ENCODE measurements at places on chromosomes 12 and 14.

- no peak for DNase-seq
Observed at GRCh38 chr14:91159182-91159581, 45.3 kb downstream of the DGLUCY start.

DNA sequence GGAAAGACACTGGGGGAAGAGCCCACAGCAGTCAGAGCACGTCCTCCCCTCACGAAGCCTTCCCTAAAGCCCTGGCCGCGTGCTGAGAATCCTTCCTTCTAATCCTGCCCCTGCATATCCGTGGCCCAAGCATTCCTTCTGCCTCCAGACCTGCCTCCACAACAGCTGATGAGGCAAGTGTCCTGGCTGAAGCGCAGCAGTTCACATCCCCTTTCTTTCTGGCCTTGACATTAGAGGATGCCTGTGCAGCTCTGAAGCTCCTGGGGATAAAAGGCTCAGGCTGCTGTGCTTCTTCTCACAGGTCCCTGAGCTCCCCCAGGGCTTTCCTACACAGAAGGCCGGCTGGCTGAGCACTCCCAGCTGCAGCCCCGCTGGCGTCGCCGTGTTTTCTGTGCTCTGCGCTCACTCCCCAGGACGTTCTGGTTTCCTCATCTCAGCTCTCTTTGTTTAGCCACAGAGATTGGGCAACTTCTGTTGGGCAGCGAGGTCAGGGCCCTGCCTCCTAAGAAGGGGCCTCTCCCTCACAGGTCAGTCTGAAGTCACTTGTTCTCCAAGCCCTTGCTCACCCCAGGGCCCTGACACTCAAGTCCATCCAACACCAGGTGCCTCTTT is 45.8 kb downstream of the NINJ2 start:
- peak; percentile 30 for DNase-seq

- peak; percentile 85 for DNase-seq
Observed at GRCh38 chr14:51006781-51007211, 62.5 kb upstream of the PYGL start.

- DNase-seq, result peak; percentile 96
Observed at GRCh38 chr14:58427281-58428117, at the start of the genes KIAA0586 and TIMM9. Gene KIAA0586, plus strand, starts transcription at chr14:58427719. Its CDS starts 546 bp downstream, at chr14:58428265. Gene TIMM9, minus strand, starts transcription at chr14:58427531. Its CDS starts 15,586 bp downstream, at chr14:58411945.

GRCh38 chr14:103910984-103911383 is 17.3 kb upstream of the TDRD9 start:
- DNase-seq, result no peak

- no peak for DNase-seq
Observed at GRCh38 chr12:4555804-4556203, 6.2 kb upstream of the DYRK4 start.

DNA sequence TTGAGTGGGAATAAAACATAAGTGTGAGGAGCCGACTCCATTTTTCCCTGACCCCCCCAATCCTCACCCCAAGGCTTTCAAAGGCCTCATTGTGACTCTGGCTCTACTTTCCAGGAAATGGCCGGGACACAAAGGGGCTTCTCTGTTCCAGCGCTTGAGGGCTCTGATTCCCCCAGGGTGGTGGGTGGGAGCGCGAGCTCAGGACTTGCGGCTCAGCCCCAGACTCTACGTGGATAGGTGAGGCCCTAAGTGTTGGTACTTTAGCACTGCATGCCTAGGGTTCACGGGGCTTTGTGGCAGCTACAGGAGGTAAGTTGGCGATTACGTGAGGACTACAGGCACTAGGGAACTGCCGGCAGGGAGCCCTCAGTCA is 553 bp downstream of the CNPY2 start:
- DNase-seq, result no peak

- DNase-seq, result no peak
Observed at GRCh38 chr12:124322271-124322998, 27.5 kb downstream of the RFLNA start.

DNA sequence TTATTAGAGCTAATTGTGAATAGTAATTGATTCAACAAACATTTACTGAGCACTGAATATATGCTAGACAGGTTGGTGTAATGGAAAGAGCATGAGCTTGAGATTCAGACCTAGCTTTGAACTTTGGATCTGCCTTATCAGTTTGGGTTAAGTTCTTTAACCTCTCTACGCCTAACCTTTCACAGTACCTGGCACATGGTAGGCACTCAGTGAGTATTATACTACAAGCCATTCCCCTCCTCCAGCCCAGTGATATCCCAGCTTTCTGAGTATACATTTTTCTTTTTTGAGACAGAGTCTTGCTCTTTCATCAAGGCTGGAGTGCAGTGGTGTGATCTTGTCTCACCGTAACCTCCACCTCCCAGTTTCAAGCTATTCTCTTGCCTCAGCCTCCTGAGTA is 32.0 kb downstream of the FAM177A1 start:
- DNase-seq, result no peak

- no peak for DNase-seq
Observed at GRCh38 chr12:117033382-117034221, 65.6 kb downstream of the TESC start.

DNA sequence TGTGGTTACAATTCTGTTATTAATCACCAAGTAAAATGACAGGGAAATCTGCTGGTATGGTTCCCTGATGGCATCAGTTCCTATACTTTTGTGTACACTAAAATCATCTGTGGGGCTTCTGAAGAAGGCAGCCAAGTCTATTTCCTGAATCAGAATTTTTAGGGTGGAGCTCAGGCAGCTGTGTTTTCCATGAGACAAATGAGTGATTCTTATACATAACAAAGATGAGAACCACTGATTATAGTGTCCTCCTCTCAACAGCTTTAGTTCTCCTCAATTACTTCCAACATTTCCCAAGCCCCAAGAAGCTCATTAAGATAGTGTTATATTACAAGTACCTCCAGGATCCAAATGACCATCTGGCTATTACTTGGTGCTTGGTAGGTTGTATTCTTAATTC is 64.5 kb upstream of the USP44 start:
- no peak for DNase-seq

DNA sequence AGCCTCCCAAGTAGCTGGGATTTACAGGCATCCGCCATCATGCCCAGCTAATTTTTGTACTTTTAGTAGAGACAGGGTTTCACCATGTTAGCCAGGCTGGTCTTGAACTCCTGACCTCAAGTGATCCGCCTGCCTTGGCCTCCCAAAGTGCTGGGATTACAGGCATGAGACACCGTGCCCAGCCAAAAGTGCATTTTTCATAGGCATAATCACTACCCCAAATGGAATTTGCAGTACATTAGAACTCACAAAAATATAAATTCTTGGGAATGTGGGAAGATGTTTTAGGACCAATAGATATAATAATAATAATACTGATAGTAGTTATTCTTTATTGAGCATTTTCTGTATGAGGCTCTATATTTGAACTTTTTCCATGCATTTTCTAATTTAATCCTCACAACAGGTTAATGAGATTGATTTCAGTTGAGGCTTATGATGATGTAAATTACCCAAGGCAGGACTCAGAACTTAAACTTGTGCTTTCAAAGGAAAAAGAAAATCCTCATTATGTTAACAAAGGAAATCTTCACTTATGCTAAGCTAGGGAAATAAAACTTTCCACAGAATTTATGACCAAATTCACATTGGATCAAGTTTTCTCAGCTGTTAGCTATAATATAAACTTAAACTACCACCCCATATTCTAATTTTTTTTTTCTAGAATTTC is 121.6 kb downstream of the SRGAP1 start:
- no peak for DNase-seq

GRCh38 chr12:100612606-100613005 is 39.1 kb downstream of the GAS2L3 start:
- DNase-seq, result no peak

GRCh38 chr12:66168410-66168809 is 1.4 kb downstream of the TMBIM4 start:
- DNase-seq, result no peak

GRCh38 chr12:103282124-103282523 is 213.6 kb downstream of the C12orf42 start:
- no peak for DNase-seq

DNA sequence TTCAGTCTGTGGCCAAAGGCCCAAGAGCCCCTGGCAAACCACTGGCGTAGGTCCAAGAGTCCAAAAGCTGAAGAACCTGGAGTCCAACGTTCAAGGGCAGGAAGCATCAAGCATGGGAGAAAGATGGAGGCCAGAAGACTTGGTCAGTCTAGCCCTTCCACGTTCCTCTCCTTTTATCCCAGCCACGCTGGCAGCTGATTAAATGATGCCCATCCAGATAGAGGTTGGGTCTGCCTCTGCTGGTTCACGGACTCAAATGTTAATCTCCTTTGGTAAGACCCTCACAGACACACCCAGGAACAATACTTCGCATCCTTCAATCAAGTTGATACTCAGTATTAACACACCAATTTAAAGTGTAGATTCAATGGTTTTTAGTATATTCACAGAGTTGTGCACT is 21.1 kb upstream of the OS9 start:
- DNase-seq, result no peak
